ENCODE measurements at places on chromosomes 6 and 20.

DNA sequence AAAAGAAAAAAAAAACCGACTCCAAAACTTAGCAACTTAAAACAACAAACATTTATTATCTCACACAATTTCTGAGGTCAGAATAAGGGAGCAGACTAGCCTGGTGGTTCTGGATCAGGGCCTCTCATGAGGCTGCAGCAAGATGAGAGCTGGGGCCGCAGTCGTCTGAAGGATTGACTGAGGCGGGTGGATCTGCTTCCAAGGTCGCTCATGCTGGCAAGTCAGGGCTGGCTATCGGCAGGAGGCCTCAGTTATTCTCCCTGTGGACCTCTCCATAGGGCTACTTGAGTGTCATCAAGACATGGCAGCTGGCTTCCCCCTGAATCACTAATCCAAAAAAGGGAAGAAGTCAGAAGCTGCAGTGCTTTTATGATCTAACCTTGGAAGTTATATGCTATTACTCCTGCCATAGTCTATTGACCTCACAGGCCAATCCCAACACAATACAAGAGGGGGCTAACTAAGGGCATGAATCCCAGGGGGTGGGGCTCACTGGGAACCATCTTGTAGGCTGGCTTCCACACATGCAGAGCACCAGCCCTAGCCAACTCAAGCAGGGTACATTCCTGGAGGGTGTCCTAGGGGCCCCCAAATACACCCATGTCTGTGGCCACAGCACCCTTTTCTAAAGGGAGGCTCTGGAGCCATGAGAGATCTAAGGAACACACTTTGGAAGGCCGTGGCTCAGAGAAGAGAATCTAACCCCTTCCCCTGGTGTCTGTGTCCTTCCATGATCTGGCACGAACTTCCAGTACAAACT is 11.3 kb downstream of the EBF4 start:
- no peak for DNase-seq

GRCh38 chr6:5246141-5247097 is 14.3 kb downstream of the LYRM4 start:
- DNase-seq = no peak

- no peak for DNase-seq
Observed at GRCh38 chr20:20413810-20414281, 45.9 kb downstream of the INSM1 start.

GRCh38 chr6:45314146-45314545 is 14.0 kb upstream of the RUNX2 start:
- DNase-seq = no peak

DNA sequence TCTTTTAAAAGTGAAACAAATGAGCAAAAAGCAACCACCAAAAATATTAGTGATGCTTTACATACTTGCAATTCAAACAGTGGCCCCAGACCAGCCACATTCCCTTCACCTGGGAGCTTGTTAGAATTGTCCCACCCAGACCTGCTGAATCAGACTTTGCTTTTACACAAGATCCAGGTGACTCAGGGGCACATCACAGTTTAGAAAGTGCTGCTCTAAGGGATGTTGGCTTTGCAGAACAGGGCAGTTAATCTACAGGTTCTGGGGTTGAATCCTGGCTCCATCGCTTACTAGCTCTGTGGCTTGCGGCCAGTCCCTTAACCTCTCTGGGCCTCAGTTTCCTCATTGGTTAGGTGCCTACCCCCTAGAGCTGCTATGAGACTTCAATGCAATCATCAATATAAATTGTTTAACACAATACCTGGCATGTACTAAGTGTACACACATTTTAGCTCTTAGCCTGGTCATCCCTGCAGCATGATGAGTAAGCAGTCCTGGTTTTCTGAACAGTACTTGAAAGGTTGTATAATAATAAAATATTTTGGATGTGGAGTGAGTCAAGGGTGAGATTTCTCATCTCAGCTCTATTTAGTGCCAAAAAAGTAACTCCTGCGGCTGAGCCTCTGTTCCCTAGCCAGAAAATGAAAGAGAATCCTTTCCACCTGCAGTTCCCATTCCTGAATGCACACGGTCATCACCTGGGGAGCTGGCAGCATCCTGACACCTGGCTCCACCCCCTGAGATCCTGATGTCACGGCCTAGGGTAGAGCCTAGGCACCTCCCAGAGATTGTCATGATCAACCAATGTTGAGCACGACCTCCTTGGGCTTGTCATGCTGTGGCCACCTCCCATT is 162.7 kb downstream of the ANKRD60 start:
- no peak for DNase-seq

DNA sequence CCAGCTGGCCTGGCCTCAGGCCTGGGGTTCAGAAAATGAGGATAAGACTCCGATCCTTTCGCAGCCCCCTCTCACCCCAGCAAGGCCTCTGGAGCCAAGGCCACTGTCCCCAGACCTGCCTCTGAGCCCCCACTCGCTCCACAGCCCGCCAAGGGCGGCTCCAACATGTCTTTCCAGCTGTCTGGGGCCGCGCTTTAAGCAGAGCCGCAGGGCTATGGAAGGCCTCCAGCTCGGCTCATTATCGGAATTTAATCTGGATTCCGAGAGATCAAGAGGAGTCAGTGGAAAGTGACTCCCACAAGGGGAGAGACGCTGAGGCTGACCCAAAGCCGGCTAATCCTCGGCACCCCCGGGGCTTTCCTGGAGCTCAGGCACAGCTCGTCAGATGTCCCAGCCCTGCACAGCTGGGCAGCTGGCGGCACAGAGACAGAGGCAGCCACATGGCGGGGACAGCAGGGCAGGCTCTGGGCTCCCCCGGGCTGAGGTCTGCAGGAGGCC is 41.8 kb downstream of the BMP7 start:
- no peak for DNase-seq

DNA sequence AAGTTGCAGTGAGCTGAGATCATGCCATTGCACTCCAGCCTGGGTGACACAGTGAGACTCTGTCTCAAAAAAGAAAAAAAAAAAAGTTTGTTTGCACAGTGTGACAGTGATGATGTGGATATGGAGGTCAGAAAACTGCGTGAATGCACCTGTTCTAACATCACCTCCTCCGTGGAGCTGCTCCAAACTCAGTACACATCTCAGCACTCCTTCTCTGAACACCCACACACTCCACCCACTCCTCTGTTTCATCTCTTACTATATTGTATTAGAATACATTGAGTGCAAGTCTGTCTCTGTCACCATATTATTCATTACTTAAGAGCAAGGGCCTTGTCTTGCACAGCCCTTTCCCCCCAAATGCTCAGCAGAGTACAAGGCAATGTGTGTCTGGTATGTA is 51.5 kb upstream of the ENPP4 start:
- DNase-seq = no peak

DNA sequence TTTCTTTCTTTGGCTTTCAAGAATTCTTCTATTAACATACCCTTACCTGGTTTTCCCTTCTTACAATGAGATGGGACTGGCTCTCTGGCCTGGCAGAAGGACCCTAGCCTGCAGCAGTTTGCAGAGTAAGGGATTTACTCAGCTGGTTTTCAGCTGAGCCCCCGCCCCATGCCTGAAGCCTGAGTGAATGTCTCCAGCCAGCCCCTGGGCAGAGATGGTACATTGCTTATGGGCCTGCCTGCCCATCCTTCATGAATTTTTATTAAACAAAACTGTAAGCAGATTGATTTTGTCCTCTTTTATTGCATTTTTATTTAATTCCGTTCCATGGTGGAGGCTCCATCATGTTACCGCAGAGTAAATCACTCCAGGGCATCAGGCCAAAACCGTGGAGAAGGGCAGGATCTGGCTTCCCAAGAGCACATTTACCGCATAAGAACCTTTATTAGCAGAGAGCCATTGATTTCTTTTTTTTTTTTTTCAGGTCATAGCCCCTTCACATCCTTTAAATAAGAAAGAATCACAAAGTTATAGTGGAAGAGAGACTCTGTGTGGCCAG is 316.2 kb downstream of the DHX35 start:
- no peak for DNase-seq

DNA sequence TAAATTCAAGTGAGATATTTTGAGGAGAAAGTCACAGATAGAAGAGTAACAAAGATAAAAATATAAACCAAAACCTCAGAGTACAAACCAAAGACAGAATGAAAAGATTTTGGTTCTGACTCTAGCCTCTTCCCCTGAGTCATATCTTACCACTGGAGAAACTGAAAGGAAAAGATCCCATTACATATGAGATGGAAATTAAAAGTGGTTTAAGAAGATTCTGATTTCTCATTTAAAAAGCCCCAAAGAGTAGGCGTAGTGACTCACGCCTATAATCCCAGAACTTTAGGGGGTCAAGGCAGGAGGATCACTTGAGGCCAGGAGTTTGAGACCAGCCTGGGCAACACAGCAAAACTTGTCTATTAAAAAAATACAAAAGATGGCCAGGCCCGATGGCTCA is 30.6 kb downstream of the SPINT4 start:
- DNase-seq = no peak

DNA sequence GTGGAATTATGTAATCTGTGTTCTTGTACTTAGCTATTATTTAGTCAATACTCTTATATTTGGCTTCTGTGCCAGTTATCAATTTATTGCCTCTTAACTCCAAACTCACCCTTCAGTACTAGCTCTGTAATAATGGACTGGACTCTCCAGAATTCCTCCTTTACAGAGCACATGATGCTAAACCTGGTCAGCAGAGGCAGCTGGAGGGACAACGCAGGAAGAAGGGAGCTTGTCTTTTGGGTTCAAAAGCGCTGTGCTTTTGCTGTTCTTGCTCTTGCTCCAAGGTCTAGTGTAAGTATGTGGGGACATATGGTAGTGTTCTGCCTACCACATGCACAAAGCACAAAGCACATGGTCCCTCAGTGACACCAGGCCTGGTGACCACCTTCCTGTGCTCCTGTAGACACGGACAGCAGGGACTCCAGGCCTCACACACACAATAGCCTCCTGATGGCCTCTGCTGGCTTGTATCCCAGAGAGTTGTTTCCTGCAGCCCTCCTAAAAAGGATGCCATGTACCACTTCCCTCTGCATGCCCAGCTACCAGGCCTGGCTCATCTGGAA is 46.1 kb downstream of the CHD6 start:
- no peak for DNase-seq

DNA sequence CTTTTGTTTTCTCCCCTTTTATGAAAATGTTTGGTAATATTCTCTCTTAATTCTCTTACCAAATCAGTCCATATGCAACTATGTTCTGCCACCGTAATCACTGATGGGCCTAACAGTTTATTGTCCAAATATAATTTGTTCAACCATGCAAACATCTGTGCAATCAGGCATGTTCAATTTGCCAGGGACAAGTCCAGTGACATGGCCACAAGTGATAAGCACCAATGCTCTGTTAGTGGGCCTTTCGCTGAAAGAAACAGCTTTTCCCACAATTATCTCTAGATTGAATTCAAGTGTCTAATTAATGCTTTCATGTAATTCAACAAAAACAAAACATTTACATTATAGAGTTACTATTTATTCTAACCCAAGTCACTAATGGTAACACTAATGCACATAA is 53.3 kb downstream of the EPB41L2 start:
- no peak for DNase-seq

Measured in neural crest cell (in vitro differentiated cells).